Cardiac fibroblast (primary cell): ENCODE measurements at places on chromosomes 5 and 9.

DNA sequence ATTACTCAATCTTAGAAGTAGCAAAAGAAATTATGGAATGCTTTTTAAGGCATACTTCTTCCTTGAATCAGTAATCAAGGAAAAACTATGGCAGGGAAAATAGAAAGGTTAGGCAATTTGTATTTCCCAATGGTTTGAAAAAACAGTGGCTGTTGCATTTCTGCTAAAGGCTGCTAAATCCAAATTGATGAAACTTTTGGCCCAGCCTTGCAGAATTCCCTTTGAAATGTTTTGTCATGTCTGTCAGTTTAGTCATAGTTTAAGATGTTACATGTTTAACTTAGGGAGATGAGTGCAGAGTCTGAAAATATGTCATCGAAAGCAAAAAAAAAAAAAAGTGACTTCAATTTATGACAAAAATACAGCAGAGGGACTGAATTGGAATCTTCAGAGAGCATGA, 878.9 kb upstream of the WWC1 start:
- no peak for DNase-seq

DNA sequence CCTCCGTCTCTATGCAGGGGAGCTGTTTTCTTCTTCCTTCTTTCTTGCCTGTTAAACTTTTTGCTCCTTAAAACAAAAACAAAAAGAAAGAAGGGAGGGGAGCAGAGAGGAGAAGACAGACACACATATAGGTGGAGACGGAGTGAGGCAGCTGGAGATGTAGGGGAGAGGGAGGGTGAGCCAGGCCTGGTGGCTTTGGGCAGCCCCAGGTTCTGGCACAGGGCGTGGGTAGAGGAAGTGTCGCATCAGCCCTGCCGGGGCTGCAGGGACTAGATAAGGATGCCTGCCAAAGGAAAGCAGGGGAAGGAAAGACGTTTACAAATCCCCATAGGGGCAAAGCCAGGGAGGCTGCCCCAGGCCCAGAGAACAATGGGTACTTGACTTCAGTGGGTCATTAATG, 38.7 kb upstream of the PTGS1 start:
- no peak for DNase-seq

DNA sequence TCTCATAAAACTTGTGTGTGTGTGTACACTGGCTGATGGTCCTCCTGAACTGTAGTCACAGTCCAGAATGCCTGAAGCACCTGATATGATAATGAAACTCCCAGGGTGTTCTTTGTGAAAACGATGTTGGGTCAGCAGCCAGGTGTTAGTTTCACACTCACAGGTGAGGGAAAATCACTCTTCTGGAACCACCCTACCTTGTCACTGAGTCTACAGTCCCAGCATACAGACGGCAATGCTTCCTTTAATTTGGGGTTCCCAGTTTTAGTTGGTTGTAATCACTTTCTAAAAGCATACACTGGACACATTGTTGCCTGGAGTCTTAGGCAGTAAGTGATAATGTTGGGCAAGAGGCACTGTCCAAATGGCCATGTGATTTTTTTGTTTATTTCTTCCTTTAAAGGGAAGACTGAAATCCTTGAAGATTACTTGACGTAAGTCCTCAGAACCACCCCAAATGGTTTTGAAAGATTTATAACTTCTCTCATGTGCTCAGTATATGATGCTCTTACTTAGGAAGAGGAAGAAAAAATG, 18.2 kb upstream of the MGAT1 start:
- DNase-seq, result no peak

- DNase-seq, result no peak
These were observed 87.5 kb downstream of the FGF18 start for GRCh38 chr5:171506951-171507350.

- DNase-seq, result peak; percentile 6
These were observed 52.9 kb downstream of the CETN3 start for GRCh38 chr5:90356622-90357021.

DNA sequence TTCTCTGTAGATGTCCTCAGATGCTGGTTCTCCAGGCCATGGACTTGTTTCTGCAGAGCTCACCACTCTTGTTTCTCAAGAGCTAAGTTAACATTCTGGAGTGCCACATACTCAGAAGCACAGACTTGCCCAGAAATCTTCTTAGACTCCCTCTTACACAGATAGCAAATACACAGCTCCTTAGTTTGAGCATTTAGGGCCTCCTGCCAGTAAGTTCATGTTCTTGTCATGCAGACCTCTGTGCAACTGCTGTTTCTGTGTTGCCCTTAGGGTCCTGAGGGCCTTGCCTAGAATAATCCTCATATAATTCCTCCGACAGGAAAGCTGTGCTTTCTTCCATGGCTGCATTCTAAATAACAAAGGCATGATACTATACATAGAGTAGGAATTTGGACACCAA, 1.3 kb upstream of the PTPDC1 start:
- DNase-seq, result peak; percentile 65

DNA sequence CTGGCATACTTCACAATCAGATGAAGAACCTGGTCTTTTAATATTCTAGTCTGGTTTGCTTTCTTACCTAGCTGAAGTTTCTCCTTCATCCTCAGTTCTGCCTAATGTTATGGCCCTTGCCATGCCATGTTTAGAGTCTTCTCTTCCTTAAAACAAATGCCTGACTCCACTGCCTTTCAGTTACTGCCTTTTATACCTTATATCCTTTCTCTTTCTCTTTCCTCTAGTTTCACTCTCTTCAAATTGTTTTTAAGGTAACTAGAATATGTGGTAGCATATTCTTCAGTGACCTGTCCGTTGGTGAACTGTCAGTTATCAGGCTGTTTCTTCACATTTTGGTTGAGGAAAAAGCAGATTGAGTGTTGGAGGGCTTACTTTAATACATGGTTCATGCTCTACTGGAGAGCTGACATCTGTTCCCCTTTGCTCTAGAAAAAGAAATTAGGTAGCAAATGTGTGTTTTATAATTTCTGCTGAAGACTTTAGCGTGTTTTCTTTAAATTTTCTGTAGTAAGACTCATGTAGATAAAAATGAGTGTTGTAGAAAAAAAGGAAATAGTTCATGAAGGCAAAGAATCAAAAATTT, 103.8 kb downstream of the DMXL1 start:
- no peak for DNase-seq

DNA sequence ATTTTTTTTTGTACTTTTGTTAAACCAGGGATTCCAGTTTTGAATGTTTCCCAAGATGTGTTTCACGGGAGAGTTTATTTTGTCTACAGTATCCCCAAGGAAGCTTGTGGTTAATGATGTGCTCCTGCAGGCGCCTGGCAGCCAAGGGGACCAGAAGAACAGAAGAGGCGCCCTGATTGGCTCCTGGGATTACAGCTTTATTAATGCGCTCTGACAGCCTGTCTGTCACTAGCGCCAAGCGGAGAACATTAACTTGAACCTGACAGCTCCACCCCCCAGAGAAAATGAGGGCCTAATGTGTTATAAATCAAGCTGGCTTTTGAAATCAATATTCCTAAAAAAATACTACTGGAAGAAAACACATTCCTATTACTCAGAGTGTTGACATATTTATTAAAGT, 5.0 kb upstream of the FBXL7 start:
- no peak for DNase-seq

DNA sequence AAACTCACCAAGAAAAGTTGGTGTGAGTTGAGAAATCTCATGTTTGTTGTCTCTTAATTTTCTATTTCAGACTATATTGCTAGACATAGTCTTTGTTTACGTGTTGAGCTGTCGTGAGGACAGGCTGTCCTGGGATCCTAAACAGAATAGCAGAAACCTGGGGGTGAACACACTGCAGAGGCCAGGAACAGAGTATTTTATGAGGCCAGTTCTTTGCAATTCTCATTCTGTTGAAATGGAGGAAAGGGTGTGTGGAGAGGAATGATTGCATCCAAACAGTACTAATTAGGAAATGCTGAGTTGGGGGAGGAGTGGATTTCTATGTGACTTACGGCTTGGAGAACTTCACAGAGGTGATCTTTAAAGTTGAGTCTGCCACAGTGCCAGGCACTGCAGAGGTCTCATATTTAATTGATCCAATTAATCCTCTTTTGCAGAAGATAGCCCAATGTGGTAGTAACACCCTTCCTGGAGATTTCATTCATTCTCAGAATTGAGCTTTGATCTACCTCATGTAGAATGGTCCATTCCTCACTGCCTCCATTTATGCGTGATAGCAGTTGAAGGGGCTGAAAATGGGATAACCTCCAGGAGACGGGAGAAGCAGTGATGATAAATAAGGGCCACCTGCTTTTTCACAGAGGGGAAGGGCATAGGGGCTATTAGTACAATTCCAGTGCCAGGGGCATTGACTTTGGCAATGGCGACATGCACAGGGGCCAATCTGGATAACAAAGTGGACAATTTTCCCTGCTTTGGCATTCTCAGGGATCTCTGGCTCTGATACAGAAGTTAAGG, 84.7 kb upstream of the TNFAIP8 start:
- DNase-seq, result no peak
